ENCODE measurements at places on chromosomes 2 and 18. TPM values are rescaled to one million over a fixed set of nuclear protein-coding genes. Genes with fewer than 3 reads are reported as not detected.
A peak's percentile ranks its signal among the peaks of the same experiment; 100 is the strongest.

DNA sequence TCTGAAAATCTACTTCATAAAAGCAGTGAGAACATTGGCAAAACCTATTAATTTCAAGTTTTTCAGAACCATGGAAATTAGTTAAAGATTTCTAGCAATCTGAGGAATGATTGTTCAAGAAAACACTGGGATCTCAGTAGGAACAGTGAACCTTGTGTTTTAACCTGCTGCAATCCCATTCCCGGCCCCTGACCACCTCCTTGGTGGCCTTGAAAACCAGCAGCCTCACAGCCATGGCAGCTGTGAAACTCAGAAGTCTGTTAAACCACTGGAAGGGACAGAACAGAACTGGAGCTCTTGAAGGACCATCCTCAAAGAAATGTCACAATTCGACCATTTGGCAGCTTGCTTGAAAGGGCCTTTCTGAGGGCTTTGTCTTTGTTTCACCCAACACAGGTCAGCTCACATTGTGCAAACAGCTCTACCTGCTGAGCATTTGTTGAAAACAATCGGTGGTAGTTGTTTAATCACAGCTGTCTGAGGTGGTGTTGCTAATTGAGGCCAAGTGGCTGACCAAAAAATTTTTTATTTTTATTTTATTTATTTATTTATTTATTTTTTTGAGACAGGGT is 25.8 kb downstream of the NEDD4L start:
- no peaks in the 10 kb centered on the region for H3K4me1 ChIP-seq
- no peaks in the 10 kb centered on the region for H3K36me3 ChIP-seq
- no peak overlapping the region for H3K27ac ChIP-seq
- no peak overlapping the region for H3K4me3 ChIP-seq
- peaks cover 2% of the 10 kb centered on the region for H3K27me3 ChIP-seq
- no peak for DNase-seq

- DNase-seq: no peak
- H3K36me3 ChIP-seq: peaks cover 38% of the 10 kb centered on the region
- peaks cover 86% of the 10 kb centered on the region for H3K4me1 ChIP-seq
- peak overlapping the region; percentile 56 for H3K4me3 ChIP-seq
- peaks cover 13% of the 10 kb centered on the region for H3K27me3 ChIP-seq
- H3K27ac ChIP-seq: peak overlapping the region; percentile 97
Observed at GRCh38 chr2:201128933-201129505, 13.1 kb downstream of the CFLAR start.

DNA sequence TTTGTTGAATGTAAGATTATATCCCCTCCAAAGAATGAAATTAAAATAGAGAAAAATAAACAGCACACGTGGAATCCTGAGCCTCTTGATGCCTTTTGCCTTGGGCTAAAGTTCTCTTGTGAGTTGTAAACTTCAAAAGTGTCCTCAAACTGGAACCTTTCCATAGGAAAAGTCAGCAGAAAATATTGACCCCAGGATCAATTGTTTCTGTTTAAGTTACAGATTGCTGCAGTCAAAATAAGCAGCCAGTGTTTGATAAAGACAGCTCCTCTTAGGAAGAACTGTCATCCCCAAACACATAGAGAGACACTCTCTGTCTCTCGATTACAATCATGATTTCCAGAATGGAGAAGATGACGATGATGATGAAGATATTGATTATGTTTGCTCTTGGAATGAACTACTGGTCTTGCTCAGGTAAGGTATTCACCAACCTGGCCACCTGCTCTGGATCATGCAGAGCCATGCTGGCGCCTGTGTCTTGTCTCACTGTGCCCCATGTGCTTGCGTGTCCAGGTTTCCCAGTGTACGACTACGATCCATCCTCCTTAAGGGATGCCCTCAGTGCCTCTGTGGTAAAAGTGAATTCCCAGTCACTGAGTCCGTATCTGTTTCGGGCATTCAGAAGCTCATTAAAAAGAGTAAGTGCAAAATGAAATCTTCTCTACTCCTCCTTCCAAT is at the start of gene SPP2:
Gene SPP2, plus strand, starts transcription at position 248 of the 681 bp plus-strand sequence. Its CDS starts 85 bp downstream, at position 333.
- no peaks in the 10 kb centered on the region for H3K36me3 ChIP-seq
- no peak within 1 kb of the TSS for H3K4me3 ChIP-seq
- no peak within 1 kb of the TSS for H3K27ac ChIP-seq
- H3K4me1 ChIP-seq: no peaks in the 10 kb centered on the region
- H3K27me3 ChIP-seq: no peaks in the 10 kb centered on the region

- DNase-seq: no peak
- H3K27me3 ChIP-seq: no peaks in the 10 kb centered on the region
- no peak overlapping the region for H3K27ac ChIP-seq
- H3K4me1 ChIP-seq: no peaks in the 10 kb centered on the region
Observed at GRCh38 chr18:66078925-66079800, 328.4 kb downstream of the CDH7 start.

- H3K4me3 ChIP-seq: no peak overlapping the region
- no peaks in the 10 kb centered on the region for H3K36me3 ChIP-seq
- no peaks in the 10 kb centered on the region for H3K4me1 ChIP-seq
- no peaks in the 10 kb centered on the region for H3K27me3 ChIP-seq
- DNase-seq: no peak
Observed at GRCh38 chr2:32652555-32653209, 24.8 kb downstream of the TTC27 start.

DNA sequence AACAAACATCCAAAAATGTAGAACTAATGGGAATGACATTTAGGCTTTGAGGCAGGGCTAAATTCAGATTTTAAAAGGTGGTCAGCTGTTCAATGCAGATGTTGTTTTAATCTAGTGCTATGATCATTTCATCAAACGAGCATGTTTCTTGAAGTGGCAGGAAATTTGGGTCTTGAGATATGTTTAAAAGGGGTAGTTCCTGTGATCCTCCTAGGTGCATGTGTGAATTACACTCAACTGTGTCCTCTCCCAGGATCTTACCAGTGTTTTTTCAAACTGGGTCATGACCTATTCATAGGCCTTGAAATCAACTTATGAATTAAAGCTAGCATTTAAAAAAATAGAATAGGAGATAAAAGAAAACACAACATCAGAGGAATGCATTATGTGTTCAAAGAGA is 57.4 kb upstream of the ACMSD start:
- peaks cover 1% of the 10 kb centered on the region for H3K27me3 ChIP-seq
- no peak overlapping the region for H3K27ac ChIP-seq
- H3K36me3 ChIP-seq: no peaks in the 10 kb centered on the region
- H3K4me3 ChIP-seq: no peak overlapping the region
- H3K4me1 ChIP-seq: peaks cover 2% of the 10 kb centered on the region

- no peak overlapping the region for H3K27ac ChIP-seq
- peaks cover 6% of the 10 kb centered on the region for H3K36me3 ChIP-seq
- H3K27me3 ChIP-seq: peaks cover 4% of the 10 kb centered on the region
- no peak for DNase-seq
- no peak overlapping the region for H3K4me3 ChIP-seq
- no peaks in the 10 kb centered on the region for H3K4me1 ChIP-seq
Observed at GRCh38 chr18:13237641-13238040, 19.1 kb downstream of the LDLRAD4 start.

GRCh38 chr2:238646803-238647202 is 201.1 kb upstream of the TWIST2 start:
- no peaks in the 10 kb centered on the region for H3K36me3 ChIP-seq
- no peak for DNase-seq
- H3K27ac ChIP-seq: no peak overlapping the region
- peaks cover 2% of the 10 kb centered on the region for H3K27me3 ChIP-seq
- peaks cover 5% of the 10 kb centered on the region for H3K4me1 ChIP-seq
- H3K4me3 ChIP-seq: no peak overlapping the region

DNA sequence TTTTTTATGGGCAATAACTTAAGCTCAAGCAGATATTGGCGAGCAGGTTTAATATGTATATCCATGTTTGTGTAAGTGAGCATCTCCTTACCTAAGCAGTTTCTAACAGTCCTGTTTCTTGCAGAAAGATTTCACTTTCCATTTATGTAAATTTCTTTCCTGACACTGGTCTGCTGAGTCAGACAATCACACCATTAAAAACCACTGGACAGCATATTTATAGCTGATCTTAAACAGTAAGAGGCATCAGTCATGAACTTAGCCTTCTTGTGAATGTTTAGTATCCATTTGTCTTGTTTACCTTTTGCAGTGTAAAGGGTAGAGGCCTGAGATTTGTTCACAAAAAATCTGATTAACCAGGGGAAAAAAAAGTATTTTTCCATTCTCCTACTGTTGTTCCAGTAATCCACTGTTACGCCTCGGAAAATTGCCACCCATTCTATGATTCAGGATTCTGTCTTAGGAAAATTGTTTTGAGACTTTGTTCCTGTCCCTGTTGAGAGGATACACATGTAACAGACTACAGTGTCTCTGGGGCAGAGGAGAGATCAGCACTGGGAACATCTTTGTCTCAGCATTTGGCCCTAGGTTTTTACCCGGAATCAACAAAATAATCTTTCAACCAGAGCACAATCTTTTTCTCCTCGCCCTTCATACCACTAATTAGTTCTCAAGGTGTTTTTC is 521.0 kb upstream of the NRP2 start:
- no peak overlapping the region for H3K4me3 ChIP-seq
- peak overlapping the region; percentile 62 for H3K27ac ChIP-seq
- H3K4me1 ChIP-seq: no peaks in the 10 kb centered on the region
- DNase-seq: no peak

- no peaks in the 10 kb centered on the region for H3K36me3 ChIP-seq
- peaks cover 5% of the 10 kb centered on the region for H3K27me3 ChIP-seq
- no peak for DNase-seq
- peaks cover 18% of the 10 kb centered on the region for H3K4me1 ChIP-seq
- no peak overlapping the region for H3K27ac ChIP-seq
Observed at GRCh38 chr2:158686210-158686691, 108.9 kb upstream of the DAPL1 start.

DNA sequence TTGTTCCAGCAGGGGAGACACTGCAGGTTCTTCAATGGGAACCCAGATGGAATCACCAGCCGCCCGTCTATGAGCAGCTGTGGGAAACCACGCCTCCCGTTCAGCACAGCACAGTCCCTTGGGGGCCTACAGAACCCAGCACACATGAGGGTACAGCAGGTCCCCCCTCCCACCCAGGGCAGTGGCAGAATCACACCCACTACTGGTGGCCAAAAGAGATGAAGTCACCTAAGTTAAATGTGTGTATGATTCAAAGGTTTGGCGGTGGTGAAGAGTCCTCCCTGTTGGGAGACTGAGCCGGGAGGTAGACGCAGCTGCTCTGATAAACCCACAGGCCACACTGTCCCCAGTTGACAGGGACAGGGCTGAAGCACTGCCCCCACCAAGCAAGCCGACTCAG is 44.3 kb downstream of the L3MBTL4 start:
- H3K27me3 ChIP-seq: peaks cover 2% of the 10 kb centered on the region
- H3K4me1 ChIP-seq: peaks cover 9% of the 10 kb centered on the region
- DNase-seq: no peak
- no peak overlapping the region for H3K27ac ChIP-seq
- H3K4me3 ChIP-seq: no peak overlapping the region

DNA sequence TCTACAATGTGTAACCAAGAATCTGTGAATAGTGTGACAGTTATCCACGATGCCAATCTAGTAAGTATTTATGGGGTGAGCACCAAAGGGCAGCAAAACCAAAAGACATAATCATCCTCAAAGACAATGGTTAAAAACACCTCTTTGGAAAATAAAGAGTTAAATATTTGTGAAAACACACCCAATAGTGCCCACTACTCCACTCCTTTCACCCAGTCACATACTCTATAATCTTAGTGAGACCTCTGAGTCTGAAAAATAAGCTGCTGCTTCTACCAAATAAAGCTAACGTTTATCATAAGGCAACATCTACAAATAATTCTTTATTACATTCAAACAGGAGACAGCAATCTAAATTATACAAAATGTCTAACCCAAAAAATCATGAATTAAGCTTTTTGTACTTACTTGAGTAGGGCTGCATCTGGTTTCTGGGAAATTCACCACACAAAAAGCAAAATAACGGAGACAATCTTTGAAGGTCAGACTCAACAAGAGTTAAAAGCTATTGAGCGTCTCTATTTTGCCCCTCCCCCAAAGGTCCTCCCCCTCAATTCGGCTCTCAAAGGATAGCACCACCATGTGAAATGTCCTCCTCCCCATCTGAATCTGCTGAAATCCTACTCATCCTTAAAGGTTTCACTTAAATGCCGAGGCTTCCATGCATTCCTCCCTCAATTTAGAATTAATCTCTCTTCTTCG is 2.0 kb downstream of the RAPH1 start:
- peak overlapping the region; percentile 32 for H3K27ac ChIP-seq
- H3K4me1 ChIP-seq: peaks cover 18% of the 10 kb centered on the region
- peaks cover 6% of the 10 kb centered on the region for H3K27me3 ChIP-seq
- H3K36me3 ChIP-seq: no peaks in the 10 kb centered on the region
- DNase-seq: peak; percentile 5
- peak overlapping the region; percentile 99 for H3K4me3 ChIP-seq

The RNF144A gene
- 81.3 TPM for total RNA-seq
